ENCODE measurements at places on chromosomes 16 and 17.

DNA sequence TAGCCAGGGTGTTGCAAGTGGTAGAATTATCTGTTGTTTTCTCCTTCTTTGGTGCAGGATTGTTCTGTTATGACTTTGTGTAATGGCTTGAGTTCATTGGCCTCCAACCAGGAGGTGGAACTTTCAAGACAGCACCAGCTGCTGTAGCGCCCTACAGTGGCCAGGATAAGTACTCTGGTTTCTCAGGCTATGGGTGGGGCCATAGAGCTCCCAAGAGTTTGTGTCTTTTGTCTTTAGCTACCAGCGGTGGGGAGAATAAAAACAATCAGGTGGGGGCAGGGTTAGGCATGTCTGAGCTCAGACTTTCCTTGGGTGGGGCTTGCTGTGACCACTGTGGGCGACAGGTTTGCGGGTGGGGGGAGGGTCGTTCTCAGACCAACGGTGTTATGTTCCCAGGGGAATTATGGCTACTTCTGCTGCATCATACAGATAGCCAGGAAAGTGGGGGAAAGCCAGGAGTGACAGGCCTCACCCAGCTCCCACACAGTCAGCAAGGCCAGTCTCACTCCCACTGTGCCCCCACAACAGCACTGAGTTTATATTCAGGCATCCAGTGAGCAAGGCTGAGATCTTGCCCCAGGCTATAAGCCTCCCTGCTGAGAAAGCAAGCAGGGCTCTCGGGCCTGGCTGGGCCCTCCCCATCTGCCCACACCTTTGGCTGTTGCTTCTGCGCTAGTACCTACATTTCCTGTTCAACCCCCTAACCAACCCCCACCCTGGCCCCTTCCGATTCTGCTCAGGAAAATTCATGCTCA lies 15.4 kb downstream of the ABCA10 start:
- DNase-seq, result no peak

DNA sequence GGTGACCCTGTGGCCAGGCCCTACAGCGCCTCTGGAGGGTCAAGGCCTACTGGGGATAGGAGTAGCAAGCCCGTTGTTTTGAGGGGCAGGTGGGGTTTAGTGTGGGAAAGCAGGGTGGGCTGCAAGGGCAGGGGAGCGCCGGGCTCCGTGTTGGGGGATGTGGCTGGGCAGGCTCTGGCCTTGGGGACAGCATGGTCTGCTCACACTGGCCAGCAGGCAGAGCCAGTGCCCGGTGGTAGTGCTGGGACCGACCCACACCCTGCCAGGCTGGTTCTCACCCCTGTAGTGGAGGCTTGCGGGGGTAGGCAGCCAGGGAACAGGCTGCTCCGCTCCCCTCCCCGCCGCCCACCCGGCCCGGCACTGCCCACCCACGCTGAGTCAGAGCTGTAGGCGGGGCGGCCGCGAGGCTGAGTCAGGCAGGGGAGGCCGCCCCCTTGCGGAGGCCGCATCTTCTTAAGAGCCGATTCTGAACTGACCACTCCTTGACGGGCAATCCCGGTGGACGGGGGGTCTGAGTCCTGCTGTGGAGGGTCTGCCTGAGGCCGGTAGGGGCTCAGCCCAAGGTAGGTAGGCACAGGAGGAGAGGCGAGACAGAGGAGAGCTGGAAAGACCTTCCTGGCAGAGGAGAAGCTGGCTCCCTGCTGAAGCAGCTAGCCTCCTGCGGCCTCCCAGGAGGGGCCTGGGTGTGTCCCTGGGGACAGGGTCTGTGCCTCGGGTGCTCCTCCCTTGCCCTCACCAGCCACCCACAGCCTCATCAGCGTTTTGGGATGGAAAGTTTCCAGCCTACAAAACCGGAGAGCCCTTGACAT lies 62.4 kb downstream of the BAIAP2 start:
- peak; percentile 31 for DNase-seq

DNA sequence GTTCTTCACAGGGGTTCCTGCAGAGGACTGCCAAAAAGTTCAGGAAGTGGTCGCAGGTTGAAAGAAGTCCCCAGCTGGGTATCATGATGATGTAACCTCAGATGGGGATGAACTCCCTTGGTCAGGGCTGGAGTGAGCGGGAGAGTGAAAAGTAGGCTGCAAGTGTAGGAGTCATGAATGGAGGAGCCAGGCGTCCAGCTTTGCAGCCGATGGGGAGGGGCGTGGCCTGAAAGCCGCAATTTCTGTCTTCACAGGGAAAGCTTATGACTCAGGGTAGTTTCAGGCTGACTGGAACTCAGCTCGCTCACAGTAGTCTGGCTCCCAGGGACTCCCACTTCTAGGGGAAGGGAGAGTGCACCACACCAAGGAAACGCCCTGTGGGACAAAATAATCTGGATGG lies 70.0 kb upstream of the HS3ST3A1 start:
- DNase-seq, result no peak

DNA sequence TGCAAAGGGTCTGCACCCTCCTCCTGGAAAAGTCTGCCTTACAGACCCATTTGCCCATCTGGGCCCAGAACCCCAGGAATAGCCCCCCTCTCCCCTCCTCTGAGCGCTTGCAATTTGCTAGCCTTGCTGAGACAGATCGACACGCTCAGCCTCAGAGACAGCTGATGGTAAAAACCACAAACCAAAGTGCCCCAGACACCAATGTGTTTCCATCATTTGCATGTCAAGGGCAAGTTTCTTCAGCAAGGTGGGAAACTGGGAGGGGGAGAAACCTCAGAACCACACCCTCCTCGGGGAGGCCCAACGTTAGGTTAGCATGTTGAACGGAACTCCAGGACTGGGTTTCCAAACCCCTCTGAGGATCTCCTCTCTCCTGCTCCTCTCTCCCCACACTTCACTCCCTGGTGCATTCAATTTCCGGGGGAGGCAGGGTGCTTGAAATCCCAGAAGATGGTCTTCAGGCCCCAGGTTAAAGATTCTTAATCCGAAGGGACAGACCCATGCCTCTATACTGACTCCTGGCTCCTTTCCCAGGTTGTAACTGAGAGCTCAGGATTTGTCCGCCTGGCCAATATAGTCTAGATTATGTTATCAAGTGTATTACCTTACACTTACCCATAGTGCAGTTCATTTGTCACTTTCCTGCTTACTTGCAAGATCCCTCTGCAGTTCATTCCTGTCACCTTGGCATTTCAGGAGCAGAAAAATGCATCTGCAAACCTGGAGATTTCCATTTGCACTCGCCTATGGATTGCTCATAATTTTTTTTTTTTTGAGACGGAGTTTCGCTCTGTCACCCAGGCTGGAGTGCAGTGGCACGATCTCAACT lies 1.3 kb upstream of the CUEDC1 start:
- peak; percentile 17 for DNase-seq

- DNase-seq, result no peak
These were observed 2.1 kb downstream of the HCRT start for GRCh38 chr17:42182927-42183734.

- no peak for DNase-seq
These were observed 22.5 kb upstream of the IRX6 start for GRCh38 chr16:55301385-55302008.

- no peak for DNase-seq
These were observed 328.8 kb downstream of the CPPED1 start for GRCh38 chr16:12474806-12475410.
